ENCODE measurements at places on chromosomes 12 and 14.
A peak's percentile ranks its signal among the peaks of the same experiment; 100 is the strongest.

- no peak for DNase-seq
Measured at GRCh38 chr12:27012982-27013255, 1.3 kb downstream of the TM7SF3 start.

DNA sequence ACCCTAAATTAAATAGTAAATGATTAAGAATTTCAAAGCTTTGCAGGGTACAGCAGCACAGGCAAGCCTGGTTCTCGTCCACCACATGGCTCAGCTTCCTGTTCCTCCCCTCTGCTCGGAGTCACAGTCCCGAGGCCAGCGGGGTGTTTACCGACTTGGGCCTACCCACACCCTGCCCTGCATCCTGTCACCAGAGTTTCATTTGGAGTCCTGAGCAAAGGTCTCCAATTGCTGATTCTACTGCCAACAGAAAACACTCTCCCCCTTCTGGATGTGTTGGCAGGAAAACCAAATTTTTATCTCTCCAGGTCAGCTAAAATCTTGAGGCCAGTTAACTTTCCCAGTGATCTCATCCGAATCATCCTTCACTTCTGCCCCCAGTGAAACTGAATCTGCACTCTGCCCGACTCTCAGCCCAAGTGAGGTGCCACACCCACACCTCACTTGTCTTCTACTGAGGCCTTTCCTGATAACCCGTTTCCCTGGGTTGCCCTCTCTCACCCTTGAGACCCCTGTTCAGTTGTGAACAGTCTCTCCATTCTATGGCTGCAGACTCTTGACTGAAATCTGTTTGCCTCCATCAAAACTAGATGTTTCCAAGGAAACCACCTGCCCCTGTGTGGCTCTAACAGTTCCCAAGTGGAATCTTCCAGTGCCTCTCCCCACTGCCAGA is 71.2 kb downstream of the VCPKMT start:
- DNase-seq = peak; percentile 39

- no peak for DNase-seq
Measured at GRCh38 chr14:47744155-47744554, 68.8 kb upstream of the MDGA2 start.

GRCh38 chr12:58529114-58529665 is 391.1 kb downstream of the LRIG3 start:
- DNase-seq = no peak

- DNase-seq = no peak
Measured at GRCh38 chr12:72272091-72272661, at the start of gene TRHDE. TSS of gene TRHDE (plus strand) at chr12:72272370. CDS start at chr12:72272644, 274 bp downstream.

- no peak for DNase-seq
Measured at GRCh38 chr14:49992901-49993339, 100.0 kb downstream of the ARF6 start.

DNA sequence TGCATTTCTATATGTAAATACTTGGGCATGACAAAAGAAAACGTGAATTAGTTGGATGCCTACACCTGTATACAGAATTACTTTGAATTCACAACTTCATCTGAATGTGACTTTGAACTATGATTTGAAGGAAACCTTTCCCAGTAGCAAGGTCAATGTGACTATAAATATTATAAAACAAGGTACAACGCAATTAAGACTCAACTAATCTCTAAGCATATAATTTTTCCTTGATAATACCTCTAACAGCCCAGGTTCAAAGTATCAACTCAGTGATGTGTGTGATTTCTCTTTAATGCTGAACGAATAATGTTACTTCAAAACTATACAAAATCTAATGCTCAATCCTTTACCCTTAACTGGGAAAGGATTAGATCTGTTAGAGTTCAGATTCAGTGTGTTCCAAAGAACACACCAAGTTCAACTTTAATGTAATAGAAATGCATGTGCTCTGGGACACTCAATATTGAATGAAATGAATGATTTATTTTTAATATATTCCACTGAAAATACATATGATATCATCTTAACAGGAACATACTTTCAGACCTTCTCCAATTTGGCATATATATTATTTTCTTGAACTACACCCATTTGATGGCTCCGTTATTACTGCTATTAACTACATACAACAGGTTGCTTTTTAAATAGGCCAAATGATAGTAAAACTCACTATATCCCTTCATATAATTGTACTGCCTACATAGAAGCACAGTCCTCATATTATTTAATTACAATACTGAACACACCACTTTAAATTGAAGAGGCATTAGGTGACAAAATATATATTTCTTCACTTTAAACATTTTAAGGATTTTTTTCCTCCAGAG is 40.1 kb upstream of the MTERF2 start:
- DNase-seq = no peak

GRCh38 chr12:87995581-87996178 is 33.5 kb downstream of the C12orf50 start:
- DNase-seq = peak; percentile 17

DNA sequence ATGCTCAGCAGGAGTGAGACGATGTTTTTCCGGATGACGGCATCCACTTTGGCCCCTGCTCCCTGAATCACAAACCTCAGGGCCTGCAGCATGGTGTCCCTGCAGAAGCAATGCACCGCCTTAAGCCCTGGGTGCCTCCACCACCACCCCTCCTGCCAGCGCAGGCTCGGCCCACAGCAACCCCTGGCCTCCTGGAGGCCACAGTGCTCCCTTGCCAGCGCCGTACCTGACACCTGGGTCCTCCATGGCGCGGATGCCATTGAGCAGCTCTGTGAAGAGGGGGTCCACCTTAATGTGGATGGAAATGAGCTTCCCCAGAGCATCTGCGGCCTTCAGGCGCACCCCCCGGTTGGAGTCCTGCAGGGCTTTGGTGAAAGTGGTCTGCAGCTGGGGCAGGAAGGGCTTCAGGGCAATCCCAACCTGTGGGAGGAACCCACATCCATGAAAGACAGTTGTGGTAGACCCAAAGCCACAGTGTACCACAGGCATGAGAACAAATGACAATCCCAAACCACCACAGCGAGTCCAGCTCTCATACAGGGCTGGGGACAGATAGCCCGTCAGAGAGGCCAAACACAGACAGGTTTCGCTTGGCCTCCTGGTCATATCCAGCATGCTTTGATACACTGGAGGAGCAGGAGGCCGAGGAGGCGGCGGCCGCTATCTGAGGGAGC is 17.9 kb upstream of the RAB35 start:
- DNase-seq = no peak

DNA sequence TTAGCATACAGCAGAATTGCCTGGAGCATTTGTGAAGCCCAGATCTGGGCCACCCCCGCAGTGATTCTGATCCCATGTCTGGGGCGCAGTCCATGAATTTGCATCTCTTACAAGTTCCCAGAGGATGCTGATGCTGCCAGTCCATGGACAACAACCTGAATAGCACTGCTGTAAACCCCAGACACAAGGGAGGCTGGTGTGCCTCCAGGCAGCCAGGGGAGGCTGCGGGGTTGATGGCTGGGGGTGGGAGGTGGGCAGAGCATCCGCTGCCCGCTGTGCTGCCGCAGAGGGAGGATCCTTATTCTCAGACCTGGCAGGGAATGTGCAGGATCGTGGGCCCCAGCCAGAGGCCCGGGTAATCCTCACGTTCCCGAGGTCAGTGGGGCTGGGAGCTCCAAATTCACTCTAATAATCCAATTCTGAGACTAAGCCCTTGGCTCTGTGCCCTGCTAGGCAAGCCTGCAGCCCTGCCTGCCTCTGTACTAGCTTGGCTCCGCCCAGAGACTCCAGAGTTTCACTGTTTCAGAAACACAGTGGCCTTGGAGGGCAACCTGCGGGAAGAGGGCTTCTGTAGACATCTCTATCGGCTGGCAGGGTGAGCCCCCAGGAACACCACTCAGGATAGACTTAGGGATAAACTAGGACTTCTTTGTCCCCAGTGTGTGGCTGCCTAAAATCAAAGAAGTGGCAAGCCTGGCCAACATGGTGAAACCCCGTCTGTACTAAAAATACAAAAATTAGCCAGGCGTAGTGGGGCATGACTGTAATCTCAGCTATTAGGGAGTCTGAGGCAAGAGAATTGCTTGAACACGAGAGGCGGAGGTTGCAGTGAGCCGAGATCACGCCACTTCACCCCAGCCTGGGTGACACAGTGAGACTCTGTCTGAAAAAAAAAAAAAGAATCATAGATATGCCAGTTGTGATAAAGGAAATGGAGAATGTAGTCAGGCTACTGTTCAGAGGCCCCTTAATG is 17.8 kb upstream of the MLEC start:
- DNase-seq = no peak

GRCh38 chr14:65336191-65336591 is 76.3 kb upstream of the FUT8 start:
- no peak for DNase-seq

GRCh38 chr12:51439330-51439729 is 14.7 kb downstream of the SLC4A8 start:
- DNase-seq = no peak

DNA sequence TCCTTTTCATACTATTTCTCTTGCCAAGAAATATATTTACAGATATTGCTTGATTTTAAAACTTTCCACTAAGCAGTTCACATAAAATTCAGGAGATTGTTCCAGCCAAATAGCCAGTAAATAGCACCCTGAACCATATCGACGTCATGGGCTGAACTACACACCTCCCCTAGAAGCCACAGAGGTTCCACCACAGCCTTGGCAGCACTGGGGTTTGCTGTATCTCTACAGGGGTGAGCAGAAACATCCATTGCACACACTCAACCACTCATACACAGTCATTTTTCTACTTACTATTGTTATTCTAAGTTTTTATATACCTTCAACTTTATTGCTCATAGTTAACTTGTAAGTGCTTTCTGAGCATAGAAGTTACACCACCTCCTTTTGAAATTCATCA is 8.1 kb upstream of the EIF2S3B start:
- no peak for DNase-seq

- no peak for DNase-seq
Measured at GRCh38 chr12:98578392-98578791, 15.1 kb upstream of the SLC25A3 start.

DNA sequence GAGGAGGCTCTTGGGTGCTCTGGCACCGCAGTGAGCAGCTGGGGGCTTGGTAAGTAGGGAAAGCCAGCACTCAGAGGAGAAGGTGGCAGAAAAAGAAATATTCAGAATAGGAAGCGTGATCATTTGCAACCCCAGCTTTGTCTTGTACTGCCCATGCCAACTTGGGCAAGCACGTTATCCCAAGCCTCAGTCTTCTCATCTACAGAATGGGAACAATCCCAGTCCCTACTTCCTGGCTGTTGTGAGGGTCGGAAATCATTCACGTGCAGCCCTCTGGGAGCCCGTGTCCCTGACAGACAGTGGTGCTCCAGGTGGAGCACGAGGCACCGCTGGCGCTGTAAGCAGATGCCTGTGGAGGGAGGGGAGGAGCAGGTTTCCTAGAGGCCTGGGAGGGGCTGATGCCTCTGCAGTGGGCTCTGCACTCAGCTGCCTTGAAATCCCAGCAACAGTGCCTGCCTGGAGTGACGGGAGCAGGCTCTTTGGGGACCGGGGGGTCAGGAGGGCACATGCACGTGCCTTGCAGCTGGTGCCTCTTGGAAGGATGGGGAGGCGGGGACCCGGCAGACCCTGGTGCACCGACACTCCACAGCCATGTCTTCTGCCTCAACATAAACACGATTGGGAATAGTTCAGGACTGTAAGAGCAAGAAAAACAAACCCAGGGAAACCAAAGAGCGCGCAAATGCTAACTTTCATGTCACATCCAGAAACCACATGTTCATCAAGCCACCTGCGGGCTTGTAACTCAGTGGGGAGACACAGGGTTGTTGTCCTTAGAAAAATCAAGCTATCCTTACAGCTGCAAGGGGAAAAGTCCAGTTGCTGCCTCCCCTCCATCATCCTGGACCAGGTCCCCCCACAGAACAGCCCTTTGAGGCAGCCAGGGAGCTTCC is 86.5 kb upstream of the DIO3 start:
- DNase-seq = no peak

DNA sequence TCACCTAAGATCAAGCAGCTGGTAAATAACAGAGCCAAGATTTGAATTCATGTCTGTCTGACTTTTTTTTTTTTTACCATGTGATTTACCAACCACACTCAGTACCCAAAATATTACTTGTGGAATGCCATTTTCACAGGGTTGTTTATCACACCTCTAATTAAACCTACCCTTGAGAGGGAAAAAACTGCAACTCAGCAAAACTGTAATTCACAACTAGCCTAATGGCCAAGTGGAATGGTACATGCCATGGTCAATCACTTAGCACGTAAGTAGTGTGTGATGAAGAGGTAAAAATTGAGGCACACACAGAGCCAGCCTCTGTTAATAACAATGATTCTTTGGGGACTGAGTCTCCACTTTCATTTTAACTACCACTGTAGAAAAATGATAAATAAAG is 412.9 kb upstream of the GARIN6 start:
- no peak for DNase-seq

GRCh38 chr12:57031138-57031725 is 14.9 kb upstream of the TAC3 start:
- DNase-seq = no peak

GRCh38 chr12:92860521-92860920 is 68.6 kb downstream of the EEA1 start:
- DNase-seq = no peak

- DNase-seq = no peak
Measured at GRCh38 chr14:20998139-20998538, 954 bp upstream of the SLC39A2 start.
